ENCODE measurements at places on chromosomes 5 and 9.

DNA sequence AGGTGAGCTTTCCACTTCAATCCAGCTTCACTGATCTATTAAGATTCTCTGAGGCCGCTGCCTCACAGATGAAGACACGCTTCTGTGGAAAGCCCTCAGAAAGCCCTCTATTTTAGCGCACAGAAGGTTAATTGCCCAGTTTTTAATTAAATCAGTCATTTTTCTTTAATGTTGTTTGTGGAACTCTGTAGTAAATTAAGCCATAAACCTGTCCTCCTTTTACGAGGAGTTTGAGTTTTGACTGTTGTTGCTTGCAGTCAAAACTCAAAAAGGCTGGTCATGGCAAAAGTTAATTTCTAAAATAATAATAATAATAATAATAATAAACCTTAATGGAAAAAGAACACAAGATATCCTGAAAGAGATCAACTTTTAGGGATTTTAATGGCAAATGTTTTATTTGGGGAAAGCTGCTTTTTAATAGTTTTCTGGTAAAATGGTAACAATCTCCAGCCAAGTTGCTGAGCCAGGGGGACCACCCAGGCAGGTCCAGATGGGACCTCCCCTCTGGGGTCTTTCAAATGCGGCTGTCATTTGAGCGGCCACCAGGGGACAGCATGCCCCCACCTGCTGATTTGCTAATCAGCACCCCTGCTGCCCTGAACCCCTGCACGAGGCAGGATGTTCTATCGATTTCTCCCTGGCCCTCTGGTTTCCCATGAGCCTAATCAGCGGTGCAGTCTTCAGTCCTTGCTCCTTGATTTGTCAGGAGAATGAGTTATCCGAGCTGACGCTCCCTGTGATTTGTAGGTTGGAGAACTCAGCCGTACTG lies 247.2 kb downstream of the FSTL4 start:
- DNase-seq, result no peak

- DNase-seq, result no peak
Observed at GRCh38 chr5:154885439-154885838, 27.0 kb downstream of the CNOT8 start.

- no peak for DNase-seq
Observed at GRCh38 chr9:92377876-92378275, 26.5 kb downstream of the OGN start.

DNA sequence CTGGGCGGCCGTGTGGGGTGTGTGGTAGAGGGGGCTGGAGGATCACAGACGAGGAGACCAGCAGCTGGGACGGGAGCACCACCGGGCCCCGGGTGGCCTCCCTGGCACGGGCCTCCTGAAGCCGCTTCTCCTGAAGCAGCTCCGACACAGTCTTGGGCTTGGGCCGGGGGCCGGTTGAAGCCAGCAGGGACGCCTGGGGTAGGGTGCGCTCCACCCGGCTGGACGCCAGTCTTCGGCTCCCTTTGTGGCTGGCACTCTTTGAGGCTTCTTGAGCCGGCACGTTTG lies 5.5 kb upstream of the CARD9 start:
- no peak for DNase-seq

DNA sequence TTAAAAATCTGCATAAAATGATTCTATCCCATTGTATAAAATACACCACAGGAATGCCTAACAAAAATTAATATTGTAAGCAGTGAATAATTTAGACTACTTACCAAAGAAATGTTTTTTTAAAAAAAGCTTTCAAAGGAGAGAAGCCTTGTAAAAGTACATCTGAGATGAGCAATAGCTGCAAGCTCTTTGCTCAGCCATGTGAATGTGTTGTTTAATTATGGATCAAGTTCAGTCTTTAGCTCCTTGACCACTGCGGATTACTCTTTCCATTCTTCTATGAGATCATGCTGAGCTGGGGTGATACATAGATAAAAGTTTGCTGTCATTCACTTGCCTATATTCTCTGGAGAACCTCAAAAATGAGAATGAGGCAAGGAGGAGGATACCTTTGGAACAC lies 782.4 kb upstream of the ZNF608 start:
- DNase-seq, result no peak

- DNase-seq, result no peak
Observed at GRCh38 chr5:61620699-61621182, 288.7 kb downstream of the ZSWIM6 start.

- no peak for DNase-seq
Observed at GRCh38 chr9:14066831-14067230, 247.1 kb downstream of the NFIB start.

- DNase-seq, result no peak
Observed at GRCh38 chr5:143217804-143218160, 185.7 kb downstream of the NR3C1 start.

DNA sequence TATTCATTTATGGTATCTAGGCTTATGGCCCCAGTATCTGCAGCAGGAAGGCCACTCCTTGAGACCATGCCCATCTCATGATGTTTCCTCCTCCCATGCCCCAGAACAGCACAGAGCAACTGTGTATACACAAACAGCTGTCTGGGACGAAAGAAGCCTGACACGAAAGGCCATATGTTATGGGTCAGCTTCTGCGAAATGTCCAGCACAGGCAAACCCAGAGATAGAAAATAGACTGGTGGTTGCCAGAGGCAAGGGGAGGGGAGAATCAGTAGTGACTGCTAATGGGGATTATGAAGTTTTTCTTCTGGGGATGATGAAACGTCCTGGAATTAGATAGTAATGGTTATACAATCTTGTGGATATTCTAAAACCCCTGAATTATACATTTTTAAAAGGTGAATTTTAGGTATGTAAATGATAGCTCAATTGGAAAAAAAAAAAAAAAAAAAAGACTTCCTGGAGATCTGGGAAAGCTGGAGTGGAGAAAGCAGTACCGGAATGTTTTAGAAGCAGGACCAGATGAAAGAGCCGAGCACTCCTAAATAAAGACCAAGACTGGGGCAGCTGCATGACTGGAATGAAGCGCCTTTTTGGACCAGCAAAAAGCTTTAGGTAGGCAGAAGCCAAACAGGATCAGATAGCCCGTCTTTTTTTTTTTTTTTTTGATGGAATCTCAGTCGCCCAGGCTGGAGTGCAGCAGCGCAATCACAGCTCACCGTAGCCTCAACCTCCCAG lies 29.2 kb downstream of the PCDHGC5 start:
- DNase-seq, result no peak

DNA sequence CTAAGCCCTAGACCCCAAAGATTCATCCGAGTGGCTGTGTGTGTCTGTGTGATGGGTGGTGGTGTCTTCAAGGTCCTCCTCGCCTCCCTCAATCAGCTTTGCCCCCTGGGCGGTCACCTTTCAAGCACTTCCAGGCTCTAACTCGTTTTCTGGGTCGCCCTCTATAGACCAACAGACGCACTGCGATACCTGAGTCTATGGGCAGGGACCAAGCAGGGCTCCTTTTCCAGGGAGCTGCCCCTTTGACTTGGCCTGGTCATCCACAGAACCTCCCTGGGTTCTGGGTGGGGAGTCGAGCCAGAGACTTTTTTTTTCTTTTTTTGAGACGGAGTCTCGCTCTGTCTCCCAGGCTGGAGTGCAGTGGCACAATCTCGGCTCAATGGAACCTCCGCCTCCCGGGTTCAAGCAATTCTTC lies 1.1 kb downstream of the SLC27A4 start:
- DNase-seq, result peak; percentile 53

DNA sequence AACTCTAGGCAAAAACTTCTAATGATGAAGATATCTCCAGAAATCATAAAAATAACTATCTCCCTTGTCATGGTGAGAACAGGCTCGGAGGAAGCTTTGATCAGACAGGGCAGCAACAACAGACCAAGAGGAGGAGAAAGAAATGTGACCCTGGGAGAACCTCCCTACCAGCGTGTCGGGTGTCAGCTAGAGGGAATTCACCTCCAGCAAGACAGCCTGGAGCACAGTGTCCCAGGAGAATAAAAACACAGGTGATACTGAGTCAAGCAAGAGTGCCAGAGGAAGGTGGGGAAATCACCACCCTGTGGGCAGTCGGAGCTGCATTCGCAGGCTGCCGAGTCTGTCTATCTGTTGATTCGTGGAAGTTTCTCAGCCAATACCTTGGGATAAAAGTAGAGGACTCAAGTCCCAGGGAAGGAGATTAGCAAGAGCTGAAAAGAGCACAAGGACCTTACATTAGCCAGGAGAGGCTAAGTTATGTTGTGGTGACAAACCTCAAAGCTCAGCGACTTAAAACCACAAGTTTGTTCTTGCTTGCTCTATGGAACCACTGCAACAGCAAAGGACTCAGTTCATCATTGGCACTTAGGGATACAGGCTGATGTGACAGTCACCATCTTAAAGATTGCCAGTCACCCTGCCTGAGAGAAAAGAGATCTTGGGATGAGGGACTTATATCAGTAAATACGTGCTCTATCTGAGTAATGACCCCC lies 598.3 kb downstream of the CCDC171 start:
- DNase-seq, result no peak

DNA sequence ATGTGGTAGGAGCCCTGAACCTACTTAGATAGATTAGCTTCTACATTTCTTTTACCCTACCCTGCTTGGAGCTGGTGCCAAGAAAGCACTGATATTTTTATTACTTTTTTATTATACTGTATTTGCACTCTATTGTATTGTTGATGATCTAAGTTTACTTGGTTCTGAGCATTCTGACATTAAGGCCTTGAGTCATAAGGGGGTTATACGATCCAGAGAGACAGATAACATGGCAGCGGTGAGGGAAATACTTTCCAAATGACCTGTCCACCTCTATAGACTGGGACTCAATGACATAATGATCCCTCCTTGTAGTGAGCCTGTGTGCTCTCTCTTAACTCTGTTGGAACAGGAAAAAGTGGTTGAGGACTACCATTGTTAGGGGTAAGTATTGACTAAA lies 176.3 kb downstream of the MAN2A1 start:
- no peak for DNase-seq

GRCh38 chr5:8730194-8730593 lies 815.7 kb downstream of the SEMA5A start:
- no peak for DNase-seq

DNA sequence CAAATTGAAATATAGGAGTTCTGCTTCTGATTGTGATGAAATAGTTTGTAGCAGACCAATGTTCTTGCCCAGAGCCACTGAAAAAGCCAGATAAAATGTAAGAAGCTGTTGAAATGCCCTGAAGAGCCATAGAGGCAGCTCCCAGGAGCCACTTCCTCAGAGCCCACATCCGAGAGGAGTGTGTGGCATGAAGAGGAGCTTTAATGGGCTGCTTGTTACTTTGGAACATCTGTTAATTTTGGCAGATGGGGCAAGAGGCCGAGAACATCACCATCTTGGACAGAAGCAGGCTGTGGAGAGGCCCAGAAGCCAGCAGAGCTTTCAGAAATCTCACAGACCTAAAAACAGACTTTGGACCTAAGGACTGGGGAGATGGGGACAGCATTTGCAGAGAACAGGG lies 370.8 kb downstream of the GADD45G start:
- no peak for DNase-seq

GRCh38 chr5:125578551-125578950 lies 832.1 kb upstream of the ZNF608 start:
- DNase-seq, result no peak

DNA sequence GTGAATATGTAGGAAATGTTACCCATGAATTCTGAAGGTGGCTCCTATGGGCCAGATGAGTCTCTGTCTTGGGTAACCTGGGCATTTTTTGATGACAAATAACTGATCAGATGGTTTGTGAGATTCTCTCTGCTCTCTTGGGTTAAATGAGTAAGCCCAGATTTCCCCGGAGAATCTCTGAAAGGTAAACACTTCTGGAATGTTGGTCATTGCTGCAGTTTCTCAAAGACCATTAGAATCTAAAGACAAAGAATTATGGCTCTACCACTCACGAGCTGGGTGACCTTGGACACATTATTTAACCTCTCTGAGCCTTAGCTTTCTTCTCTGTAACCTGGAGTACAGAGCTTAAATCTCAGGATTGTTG lies 191.2 kb downstream of the DAB2IP start:
- no peak for DNase-seq

GRCh38 chr9:346111-346571 lies 131.5 kb downstream of the DOCK8 start:
- DNase-seq, result peak; percentile 60

DNA sequence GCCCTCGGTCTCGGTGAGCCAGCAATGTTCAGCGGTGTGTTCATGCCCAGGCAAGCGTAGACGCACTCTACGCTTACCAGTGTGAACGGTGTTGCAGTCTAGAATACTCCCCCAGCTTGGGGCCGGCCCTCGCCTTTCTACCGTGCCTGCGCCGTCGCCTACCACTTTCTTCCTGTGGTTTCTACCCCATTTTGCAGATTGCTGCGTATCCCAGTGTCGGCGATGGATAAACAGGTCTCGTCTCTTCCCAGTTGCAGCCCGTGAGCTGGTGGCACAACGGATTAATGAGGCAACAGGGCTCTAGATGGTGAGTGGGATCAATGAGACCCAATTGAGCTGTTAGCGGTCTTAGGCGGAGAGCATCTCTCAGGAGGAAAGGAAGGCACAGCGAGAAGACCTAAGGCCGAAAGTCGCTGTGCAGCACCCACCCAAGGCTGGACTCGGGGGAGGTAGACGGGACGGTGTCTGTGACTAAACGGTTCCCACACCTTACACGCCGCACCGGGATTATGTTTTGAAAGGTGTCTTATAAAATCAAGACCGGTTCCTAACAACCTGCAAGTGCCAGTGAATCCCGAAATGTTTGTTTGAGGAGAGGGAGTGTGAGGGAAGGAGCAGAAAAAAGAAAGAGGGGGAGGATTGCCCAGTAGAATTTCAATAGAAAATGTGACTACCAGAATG lies 5.8 kb downstream of the OTP start:
- no peak for DNase-seq

DNA sequence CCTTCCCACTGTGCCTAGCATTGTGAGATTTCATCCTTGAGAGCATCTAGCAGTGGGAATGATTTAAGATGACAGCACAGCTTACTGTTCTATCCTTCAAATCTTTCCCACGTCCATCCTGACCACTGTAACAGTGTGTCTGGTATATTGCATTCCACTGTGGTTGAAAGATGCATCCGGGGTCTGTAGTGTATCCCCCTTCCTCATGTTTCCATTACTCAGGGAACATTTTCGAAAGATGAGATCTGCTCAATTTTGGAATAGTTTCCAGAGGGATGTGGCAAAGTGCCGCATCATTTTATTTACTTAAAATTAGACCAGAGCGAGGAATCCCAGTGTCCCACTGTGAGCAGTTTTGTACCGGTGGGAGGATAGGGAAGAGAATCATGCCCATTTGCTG lies 407.1 kb upstream of the PAPPA start:
- no peak for DNase-seq

DNA sequence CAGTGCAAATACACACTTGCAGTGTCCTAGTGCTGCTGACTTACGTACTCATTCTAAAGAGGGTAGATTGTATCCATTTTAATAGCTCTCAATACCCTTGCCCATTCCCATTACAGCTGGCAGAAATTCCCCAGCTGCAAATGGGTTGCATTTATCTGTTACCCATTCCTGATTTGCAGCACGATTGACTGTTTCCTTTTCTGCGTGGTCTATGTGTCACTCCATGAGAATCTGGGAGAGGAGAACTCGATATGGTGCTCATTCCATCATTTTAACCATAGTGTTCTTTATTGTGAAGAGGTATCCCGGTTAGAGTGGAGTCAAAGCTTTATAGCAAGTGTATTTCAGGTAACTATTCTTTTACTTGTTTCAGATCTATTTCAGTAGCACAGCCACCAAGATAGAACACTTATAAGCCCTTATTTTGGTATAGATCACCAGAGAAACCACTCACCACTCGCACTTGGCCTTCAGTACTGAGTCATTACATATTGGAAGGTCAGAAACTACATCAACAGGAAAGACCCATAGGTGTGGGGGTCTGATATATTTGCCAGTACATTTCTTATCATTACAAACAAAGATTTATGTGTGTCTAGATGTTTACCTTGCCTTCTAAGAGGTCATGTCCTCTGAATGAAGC lies 139.5 kb downstream of the MUSK start:
- DNase-seq, result no peak

- no peak for DNase-seq
Observed at GRCh38 chr5:154359221-154359573, 86.6 kb upstream of the SAP30L start.

- DNase-seq, result no peak
Observed at GRCh38 chr9:80158131-80158530, 586.4 kb downstream of the TLE4 start.
